ENCODE measurements at places on chromosomes 12 and 14.

GRCh38 chr12:72836194-72836593 lies 564.0 kb downstream of the TRHDE start:
- DNase-seq, result no peak

- no peak for DNase-seq
Measured at GRCh38 chr12:124318278-124319020, 23.6 kb downstream of the RFLNA start.

DNA sequence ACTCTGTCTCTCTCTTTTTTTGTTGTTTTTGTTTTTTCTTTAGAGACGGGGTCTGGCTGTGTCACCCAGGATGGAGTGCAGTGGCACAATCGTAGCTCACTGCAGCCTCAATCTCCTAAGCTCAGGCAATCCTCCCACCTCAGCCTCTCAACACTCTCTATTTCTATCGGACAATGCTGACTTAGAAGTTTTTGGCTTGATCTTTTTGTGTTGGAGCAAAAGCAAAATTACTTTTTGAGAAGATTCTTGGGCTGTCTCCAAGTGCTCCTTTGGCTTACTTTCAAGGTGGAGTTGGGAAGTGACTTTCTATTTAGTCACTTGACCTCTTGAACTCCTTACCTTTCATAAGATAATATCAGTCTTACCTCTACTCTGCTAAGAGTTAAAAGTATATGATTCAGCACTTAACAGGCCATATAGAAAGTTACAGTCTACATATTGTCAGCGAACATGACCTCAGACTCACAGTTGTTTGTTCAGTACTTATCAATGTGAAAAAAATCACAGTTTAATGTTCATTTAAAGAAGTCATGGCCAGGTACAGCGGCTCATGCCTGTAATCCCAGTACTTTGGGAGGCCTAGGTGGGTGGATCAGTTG lies 15.4 kb upstream of the MIA2 start:
- no peak for DNase-seq

DNA sequence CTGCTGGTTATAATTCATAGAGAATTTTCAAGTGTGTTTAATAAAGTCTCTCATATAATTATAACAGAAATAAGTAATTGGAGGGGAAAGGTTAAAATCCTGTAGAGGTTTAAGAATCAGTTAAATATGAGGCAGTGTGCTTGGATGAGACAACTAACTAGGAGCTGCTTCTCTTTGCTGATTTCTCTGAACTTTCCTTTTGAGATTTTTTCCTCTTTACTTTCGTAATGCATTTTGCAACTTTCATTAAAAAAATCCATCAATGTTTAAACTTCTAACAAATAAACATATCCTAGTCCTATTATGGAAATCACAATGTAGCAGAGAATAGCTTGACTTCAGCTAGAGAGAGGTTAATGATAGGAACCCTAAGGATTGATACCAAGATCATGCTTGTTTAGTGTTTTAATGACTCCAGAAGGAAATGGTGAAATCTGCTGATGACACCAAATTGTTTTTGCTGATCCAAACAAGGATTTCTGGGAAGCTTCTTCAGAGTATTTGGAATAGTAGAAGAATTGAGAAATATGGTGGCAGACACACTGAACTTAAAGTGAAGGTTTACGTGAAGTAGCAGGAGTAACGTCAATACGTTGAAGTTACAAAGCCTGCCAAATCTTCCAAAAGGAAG lies 122.6 kb downstream of the RAD51B start:
- DNase-seq, result no peak

GRCh38 chr14:92247341-92247740 lies 75.6 kb upstream of the SLC24A4 start:
- no peak for DNase-seq

DNA sequence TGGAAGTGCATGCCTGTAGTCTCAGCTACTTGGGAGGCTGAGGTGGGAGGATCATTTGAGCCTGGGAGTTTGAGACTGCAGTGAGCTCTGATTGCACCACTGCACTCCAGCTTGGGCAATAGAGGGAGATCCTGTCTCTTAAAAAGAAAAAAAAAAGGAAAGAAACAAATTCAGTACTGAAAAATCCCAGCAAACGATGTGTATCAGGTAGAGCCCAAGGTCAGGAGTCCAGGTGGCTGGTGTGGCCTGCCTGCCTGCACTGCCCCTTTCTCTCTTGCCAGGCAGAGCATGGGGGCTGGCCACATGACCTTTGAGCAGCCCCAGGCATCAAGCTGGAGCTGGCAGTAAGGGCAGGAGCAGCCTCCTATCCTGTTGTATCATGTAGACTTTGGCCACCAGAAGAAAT lies 31.8 kb downstream of the ELK3 start:
- DNase-seq, result no peak

GRCh38 chr14:59238216-59238615 lies 49.7 kb downstream of the DAAM1 start:
- DNase-seq, result no peak

- DNase-seq, result no peak
Measured at GRCh38 chr14:91315844-91316267, 71.4 kb upstream of the GPR68 start.

DNA sequence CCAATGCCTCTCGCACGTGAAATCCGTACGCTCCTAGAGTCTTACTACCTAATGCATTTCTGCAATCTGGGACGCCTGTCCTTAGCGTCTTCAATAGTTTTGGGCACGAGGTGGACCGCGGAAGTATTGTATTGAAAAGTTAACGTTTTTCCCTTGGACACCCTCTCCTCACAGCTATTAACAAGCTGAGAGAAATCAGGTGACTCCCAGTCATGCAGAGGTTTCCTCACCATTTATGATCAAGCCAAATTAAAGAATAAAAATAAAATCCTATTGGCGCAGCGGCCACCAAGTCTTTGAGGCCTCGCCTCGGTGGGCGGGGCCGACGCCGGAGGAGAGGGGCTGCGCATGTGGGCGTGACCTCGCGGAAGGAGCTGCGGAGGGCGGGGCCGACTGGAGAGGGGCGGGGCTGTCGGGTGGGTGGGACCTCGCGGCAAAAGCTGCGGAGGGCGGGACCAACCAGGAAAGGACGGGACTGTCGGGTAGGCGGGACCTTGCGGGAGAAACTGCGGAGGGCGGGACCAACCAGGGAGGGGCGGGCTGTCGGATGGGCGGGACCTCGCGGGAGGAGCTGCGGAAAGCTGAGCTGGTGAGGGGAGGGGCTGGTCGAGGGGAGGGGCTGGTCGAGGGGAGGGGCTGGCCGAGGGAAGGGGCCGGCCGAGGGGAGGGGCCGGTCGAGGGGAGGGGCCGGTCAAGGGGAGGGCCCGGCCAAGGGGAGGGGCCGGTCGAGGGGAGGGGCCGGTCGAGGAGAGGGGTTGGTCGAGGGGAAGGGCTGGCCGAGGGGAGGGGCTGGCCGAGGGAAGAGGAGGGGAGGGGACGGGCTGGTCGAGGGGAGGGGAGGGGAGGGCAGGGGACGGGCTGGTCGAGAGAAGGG lies 1.1 kb upstream of the PPP2R5C start:
- DNase-seq, result peak; percentile 95

- DNase-seq, result no peak
Measured at GRCh38 chr14:96090441-96091148, 51.4 kb downstream of the C14orf132 start.

DNA sequence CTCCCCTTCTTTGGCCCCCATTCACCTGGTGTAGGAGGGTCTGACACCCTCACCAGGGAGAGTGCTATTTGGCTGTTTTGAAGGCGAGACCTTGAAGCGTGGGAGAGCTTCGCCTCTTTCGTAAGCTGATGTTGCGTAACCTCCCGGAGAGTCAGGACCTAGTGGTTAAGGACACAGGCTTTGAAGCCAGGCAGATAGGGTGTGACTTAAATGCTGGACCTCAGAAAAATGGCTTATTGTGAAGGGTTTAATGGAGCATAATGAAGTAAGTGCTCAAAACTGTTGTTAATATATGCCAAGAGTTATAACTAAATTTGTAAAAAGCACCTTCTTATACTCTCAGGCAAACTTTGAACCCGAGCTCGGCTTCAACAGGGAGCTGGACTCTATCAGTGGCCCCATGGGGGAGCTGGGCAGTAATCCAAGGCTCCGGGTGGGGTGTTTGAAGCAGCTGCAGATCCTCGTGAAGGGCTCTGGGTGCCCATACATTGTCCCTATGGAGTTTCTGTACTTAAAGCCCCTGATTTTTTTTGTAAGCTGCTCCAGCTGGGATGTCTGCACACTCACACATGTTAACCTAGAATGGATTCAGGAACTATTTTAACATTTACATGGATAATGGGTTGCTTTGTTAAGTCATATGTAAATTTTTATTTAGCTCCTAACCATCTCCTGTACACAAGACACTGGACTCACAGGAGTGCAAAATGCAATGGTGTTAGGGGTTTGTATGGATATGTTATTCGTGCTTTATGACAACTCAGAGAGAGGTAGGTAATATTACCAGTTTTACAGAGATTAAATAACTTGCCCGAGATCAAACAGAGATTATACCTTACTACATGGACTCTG lies 26.0 kb downstream of the PPFIBP1 start:
- DNase-seq, result no peak

- DNase-seq, result no peak
Measured at GRCh38 chr12:123131291-123131832, 19.5 kb downstream of the PITPNM2 start.

GRCh38 chr12:100953217-100953616 lies 158.6 kb downstream of the ANO4 start:
- no peak for DNase-seq

DNA sequence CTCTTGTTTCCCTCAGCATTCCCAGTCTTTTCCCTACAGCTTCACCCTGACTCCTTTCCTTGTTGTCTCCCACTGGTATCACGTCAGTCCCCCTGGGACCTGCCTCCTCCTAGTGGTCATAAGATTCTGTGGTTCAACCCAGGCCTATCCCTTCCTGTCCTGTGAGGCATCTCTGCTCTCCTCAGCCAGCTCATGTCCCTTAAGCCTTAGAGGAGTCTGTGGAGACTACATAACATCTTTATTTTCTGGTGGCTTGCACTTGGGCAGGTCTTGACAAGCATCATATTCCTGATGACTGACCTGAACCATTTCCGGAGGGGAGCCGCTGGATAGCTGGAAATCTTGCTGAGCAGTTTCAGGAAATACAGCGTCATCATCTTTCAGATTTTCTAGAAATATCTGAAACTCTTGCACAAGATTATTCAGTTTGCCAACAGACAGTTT lies 688 bp downstream of the C12orf71 start:
- no peak for DNase-seq

GRCh38 chr14:85533861-85534291 lies 3.9 kb downstream of the FLRT2 start:
- peak; percentile 15 for DNase-seq

DNA sequence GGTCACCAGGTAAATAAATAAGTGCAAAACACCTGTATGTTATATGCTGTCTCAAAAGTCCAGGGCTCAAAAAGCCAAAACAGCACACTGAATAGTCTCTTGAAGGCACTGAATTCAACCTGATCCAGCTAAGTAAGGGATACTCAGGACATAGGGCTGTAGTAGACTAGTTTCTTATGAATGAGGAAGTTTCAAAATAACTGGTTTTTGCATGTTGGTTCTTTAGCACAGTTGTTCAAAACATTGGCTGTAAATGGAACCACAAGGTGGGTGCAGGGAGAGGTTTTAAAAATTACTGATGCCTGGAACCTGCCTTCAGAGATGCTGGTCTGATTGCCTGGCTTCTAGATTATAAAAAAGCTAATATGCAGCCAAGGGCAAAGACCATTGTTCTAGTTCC lies 34.1 kb downstream of the NDUFA12 start:
- no peak for DNase-seq

- no peak for DNase-seq
Measured at GRCh38 chr12:79655036-79655435, 35.7 kb downstream of the PAWR start.

- no peak for DNase-seq
Measured at GRCh38 chr12:3622021-3622821, 130.7 kb downstream of the CRACR2A start.

GRCh38 chr12:124236625-124237031 lies 58.3 kb upstream of the RFLNA start:
- no peak for DNase-seq

Data from progenitor cell of endocrine pancreas (in vitro differentiated cells).